ENCODE measurements at places on chromosomes 5 and 9.
A peak's percentile ranks its signal among the peaks of the same experiment; 100 is the strongest.

GRCh38 chr5:103919506-103919905 lies 356.9 kb upstream of the NUDT12 start:
- DNase-seq = no peak

DNA sequence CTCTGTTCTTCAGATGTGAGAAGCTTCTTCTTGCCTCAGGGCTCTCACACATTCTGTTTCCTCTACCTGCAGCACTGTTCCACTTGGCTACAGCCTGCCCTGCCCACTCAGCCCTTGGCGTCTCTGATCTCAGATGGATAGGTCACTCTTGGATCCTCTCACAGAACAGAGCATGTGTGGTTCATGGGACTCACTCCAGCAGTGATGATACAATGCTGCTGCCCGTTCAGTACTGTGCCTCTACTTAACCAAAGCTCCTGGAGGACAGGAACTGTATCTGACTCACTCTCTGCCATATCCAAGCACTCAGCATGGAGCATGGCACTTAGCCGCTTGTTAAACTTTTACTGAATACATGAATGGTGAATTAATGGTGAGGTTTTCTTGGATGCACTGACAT lies 3.4 kb upstream of the SPINK4 start:
- DNase-seq = no peak

DNA sequence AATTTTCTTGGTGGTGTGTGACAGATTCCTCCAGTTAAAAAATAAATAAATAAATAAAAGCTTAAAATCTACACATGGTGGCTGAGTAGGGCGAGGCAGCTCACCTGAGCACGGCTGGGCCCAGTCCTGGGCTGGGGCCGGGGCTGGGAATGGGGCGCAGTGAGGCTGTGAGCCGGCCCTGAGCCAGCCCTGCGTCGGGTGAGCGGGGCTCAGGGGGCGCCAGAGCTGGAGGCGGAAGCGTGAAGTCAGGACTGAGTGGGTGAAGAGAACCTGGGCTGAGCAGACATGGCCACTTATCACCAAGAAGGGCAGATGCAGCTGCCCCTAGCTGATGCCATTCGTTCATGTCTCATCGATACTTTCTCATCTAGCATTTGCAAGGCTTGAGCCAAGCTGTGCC lies 22.8 kb upstream of the DTWD2 start:
- no peak for DNase-seq

- no peak for DNase-seq
Observed at GRCh38 chr5:36552651-36553393, 53.6 kb upstream of the SLC1A3 start.

DNA sequence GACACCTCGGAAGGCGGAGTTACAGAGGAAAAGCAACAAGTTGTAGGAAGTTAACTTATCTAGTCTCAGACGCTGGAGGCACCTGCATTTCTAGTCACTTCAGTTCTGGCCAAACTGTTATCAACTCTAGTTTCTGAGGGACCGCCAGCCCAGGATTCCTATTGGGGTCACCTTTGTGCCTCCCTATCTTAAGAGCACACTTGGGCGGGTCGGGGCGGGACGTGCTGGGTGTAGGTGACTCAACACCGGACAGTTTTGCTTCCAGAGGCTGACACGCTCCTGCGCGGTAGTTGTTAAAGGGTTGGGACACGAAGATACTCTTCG lies 679 bp upstream of the KDM4C start:
- DNase-seq = no peak

- DNase-seq = no peak
Observed at GRCh38 chr5:153896117-153896516, 142.6 kb downstream of the FAM114A2 start.

DNA sequence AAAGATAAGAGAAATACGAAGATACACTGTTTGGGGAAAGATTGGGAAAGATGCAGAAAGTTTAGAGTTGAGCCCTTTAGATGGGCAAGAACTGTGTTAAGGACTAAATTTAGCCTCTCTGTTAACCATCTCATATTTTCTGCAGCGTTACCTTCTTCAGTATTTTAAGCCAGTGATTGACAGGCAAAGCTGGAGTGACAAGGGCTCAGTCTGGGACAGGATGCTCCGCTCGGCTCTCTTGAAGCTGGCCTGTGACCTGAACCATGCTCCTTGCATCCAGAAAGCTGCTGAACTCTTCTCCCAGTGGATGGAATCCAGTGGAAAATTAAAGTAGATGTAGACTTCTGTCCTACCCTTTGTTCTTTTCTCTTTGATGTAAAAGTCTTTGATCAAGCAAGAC lies 26.4 kb upstream of the LNPEP start:
- DNase-seq = no peak

DNA sequence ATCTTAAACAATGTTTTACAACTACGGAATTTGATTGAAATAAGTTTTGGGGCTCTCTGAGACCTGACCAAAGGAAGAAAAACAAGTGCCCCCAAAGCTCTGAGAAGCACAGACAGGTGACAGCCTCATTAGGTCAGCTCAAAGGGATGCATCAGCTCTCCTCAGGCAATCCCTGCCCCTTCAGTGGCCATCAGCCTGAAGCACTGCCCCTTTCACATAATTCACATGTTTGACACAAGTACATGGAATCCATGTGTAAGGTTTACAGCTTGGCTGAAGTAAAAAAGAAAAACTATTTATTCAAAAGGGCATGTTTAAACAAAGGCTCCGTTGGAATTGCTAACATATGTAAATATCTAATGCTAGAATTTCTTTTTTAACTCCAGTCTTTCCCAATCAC lies 56.3 kb downstream of the TSSK1B start:
- DNase-seq = no peak

GRCh38 chr5:103293099-103293498 lies 34.5 kb downstream of the MACIR start:
- no peak for DNase-seq

GRCh38 chr5:143166090-143166489 lies 237.4 kb downstream of the NR3C1 start:
- DNase-seq = no peak

GRCh38 chr5:108765647-108766046 lies 17.9 kb downstream of the FER start:
- DNase-seq = no peak

DNA sequence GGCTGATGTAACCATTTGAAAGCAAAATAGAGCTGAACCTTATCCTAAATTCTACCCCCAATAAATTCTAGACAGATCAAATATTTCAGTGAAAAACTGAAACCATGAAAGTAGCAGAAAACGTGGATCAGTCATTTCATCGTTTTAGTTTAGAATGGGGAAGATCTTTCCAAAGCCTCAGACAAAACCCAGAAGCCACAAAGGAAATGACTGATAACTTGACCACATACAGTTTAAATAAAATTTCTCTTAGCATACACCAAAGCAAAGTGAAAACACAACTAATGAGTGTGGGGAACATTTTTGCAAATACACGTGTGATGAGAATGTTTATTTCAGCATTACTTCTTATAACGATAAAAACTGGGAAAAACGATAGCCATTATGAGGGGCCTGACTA lies 284.8 kb downstream of the ADGRV1 start:
- DNase-seq = no peak

GRCh38 chr9:115629879-115630840 lies 512.2 kb upstream of the TNC start:
- DNase-seq = no peak

DNA sequence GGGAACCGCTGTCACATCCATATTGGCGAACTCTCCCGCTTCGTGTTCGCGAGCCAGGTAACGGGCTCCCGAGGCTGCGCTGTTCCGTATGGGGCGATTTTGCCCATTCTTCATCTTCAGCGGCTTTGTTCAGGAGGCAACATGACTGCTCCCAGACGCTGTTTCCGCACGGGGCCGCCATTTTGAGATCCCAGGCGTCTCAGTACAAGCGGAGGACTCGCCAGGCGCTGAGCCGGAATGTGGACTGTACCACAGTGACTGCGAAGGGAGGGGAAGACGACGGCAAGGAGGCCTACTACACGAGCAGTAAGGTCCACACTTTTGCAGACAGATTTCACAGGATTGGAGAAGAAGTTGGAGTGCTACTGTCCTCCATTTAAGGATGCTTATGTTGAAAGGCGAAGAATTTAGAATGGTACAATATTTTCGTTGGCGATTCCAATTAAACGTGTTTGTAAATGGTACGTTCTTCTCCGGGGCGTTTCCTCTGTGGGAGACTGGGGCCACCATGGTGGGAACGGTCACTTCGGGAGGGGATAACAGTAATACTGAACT lies 41.6 kb upstream of the ZNF300 start:
- no peak for DNase-seq

DNA sequence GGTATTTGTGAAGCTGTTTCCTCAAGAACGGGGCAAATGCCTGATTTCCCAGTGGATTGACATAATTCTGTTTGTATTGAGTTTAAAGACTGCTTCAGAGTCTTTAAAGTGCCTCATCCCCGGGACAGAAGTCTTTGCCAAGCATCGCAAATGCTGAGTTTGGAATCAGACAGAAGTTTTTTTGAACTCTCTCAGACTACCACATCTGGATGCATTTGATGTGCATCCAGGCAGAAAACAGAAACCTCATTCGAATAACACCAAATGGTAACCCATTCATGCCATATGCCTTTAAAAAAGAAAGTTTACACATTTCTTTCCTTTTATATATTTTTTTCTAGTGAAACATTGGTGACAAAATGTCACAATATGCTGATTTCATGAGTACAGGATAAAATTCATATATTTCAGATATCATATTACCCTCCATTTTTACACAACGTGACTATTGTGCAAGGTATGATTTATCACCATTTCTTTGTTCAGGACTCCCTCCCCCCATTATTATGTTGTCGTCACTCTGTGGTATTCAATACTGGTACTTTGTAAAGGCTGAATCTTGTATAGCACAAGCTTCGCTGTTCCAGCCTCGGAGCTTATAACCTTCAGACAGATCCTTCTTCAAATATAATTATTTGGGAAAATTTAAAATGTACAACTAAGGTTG lies 91.1 kb downstream of the ZNF608 start:
- no peak for DNase-seq

DNA sequence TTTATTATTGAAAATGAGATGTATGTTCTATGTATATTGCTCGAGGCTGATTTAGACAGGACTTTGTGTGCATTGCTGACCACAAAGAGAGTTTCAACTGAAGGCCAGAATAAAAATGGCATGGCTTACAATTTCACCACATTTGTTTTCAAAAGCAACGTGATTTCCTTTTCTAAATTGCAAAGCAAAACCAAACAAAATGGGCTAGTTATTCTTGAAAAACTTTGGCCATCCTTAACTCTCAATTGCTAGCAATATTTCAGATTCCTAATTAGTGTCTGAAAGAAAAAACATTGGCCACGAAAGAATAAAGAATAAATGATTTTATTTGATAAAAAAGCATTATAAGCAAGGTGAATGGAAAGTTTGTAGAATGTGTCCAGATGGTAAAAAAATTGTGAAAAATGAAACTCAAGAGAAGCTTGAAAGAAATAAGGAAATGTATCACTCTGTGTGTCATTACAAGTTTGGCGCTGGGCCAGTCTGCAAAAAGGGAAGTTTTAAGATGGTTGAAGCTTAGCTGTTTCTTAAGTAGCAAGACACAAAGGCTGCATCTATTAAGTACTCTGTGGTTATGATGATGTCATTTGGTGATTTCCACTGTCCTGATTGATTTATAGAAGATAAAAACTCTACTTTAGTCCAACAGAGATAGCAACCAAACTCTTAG lies 89.2 kb upstream of the PRLR start:
- DNase-seq = no peak

- peak; percentile 59 for DNase-seq
Observed at GRCh38 chr5:139635606-139636206, 12.4 kb upstream of the CXXC5 start.

DNA sequence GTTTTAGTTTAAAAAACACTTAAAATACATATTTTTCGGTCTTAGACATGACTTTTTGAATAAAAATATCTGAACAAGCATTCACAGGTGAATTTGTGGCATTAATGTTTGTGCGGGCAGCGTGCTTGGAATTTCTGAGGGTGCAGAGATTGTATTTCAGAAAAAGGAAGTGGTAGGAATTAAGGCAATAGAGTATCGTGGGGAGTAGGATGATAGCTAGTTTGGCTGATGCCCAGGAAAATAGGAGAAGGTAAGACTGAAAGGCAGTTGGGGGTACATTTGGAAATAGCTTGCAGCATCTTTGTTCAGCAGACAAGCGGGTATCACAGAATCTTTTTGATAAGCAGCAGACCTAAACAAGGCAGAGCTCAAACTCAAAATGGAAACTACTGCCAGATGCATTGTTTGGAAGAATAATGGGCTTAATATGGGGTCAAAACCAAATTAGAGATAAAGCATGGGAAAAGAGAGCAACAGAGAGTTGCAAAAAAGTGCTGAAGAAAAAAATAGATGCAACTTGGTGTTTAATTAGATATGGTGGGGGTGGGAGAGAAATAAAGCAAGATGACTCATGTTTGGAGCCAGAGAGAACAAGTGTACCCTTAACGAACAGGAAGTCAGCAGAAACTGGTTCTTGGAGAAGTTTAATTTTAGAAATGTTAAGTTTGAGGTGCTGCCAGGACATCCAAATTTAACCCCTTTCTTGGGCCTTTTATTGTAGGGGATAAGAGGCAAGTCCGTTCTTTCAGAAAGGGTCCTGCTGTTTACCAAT lies 85.7 kb upstream of the ARRDC3 start:
- DNase-seq = no peak

GRCh38 chr5:89279391-89280036 lies 396.5 kb upstream of the MEF2C start:
- no peak for DNase-seq

DNA sequence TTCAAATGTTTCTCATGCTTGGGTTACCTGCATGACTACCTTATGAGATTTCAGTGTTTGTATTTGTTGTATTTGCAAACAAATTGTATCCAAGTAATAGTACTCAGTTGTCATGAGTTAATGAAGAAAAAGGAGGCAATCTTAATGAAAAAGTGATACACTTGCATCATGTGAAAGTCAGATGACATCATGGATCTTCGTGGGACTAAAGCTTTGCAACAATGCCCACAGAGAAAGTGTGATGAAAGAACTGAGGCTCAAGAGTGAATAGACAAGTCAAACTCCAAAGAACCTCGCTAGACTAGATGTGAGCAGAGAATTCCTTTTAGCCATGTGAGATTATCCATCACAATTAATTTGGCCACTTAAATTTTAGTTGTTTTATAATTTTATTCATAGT lies 75.4 kb upstream of the ADRB2 start:
- no peak for DNase-seq

DNA sequence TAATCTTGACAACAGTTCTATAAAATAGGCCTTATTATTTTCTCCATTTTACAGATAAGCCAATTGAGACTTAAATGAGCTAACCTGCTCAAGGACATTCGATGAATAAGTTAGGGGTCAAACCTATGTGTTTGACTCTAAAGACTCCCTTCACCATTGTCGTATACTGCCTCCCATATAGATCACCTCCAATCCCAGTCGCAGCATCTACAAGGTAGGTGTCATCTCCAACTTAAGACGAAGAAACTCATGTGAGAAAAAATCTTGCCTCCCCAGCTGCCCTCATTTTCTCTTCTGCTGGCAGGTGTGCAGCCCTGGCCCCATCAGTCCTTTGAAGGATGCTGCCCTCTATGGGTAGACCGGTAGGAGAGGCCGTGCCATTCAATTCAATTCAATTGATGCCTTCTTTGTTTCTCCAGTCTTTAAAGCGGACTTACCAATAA lies 75.2 kb upstream of the SMARCA2 start:
- DNase-seq = no peak

GRCh38 chr5:54825005-54825404 lies 160.4 kb downstream of the ESM1 start:
- no peak for DNase-seq

All from SW 1271 (cell line).